Breast epithelium (tissue), 4 donors: ENCODE measurements at places on chromosomes 1 and 21.

DNA sequence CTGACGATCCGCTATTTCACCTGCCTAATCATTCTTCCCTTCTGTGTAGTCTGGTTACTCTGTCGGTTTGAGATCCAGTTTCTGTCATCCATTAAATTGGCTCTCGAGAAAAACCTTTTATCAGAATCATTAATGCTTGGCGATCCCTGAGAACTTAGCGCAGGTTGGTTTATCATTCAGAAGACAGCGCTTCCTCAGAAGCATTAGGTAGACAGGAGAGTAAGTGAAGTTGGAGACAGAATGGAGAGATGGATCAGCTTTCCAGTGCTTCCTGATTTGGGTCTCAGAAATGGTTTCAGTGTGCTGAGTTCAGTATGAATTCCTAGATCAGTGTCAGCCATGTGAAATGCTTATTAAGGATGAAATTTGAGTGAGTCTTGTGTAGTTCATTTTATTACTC, 1.3 kb downstream of the USP1 start:
- DNase-seq: no peak

DNA sequence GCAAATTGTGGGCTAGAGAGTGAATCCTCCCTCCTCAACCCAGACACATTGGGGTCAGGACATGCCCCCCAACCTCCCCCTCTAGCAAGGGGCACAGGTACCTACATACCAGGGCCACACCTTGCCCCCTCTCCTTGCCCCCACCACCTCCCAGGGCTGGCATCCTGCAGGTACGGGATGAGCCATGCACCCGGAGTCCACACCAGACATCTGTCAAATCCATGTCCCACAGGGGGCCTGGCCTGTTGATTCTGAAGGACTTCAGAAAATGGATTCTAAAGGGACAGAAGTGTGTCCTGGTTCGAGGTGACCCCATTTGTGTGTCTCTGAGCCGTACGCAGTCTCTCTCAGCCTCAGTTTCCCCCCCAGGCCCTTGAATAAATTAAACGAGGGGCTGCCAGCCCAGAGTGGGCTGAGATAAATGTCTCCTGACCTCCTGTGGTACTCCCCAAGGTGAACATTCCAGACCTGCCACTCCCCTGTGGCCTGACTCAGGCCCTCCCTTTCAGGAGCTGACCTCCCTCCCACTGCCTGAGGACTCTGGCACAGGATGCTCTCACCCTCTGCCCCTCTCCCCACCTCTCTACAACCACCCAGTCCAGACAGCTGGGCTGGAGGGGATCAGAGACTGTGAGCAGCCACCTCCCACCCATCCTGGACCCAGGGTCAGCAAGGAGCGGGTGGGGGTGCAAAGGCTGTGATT, 94.5 kb downstream of the EPHB2 start:
- no peak for DNase-seq

GRCh38 chr1:85151446-85151845, 49.4 kb downstream of the SYDE2 start:
- DNase-seq: no peak

- peak; percentile 59 for DNase-seq
These were observed 19.4 kb downstream of the PLEKHM2 start for GRCh38 chr1:15703562-15703961.

DNA sequence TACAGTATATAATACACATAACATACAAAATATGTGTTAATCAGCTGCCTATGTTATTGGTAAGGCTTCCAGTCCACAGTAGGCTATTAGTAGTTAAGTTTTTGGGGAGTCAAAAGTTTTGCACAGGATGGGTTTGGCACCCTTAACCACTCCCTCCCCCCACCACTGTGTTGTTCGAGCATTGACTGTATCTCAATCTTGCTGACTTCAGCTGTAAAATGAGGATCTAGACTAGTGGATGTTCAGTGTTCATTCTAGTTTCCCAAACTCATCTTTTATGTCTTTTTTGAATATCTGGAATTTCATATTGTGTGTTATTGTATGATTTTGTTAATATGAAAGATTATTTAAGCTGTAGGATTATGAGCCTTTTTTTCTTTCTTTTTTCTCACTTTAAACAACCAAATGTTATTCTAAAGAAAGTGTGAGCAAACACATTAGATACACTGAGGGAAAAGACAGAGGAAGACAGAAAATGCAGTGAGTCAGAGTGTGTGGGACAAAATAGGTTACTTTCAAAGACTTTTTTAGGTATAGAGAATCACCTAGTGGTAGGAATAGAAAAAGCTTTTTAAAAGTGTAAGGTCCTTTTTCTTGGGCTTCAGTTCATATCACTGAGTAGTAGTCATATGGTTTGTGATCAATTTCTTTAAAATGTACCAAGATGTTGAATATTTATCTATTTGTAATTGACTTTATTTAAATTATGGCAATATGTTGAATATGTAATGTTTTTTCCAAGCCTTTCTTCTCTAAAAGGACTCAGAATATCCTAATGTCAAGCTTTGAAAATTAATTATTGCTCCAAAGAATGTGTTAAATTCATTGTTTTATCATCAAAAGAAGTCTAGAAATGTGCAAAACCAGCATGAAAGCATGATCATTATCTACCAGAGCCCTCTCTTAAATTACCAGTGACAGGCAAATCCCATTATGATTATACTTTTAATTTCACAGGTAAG, 17.9 kb upstream of the CENPF start:
- DNase-seq: no peak
